ENCODE measurements at places on chromosomes 7 and 10.

GRCh38 chr10:124003481-124003870 lies 89.9 kb downstream of the CHST15 start:
- no peak for DNase-seq

- no peak for DNase-seq
Measured at GRCh38 chr10:33676606-33677339, 342.3 kb upstream of the NRP1 start.

GRCh38 chr10:84214612-84215235 lies 10.6 kb downstream of the LRIT2 start:
- peak; percentile 14 for DNase-seq

DNA sequence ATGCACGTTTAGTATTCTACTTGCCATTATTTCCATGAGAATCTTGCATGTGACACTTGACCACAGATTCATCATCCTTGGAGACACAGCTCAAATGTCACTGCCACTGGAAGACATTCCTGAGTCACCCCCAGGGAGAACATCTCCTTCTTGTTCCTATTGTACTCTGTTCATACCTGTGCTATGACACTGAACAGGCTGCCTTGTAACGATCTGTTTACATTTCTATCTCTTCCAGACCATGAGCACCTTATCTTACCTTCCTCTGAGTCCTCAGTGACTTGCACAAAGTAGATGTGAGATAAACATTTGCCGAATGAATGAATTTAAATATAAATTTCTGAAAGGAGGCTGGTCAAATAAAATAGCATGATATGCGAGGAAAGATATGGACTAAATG lies 331.9 kb upstream of the LRRN3 start:
- DNase-seq, result no peak

DNA sequence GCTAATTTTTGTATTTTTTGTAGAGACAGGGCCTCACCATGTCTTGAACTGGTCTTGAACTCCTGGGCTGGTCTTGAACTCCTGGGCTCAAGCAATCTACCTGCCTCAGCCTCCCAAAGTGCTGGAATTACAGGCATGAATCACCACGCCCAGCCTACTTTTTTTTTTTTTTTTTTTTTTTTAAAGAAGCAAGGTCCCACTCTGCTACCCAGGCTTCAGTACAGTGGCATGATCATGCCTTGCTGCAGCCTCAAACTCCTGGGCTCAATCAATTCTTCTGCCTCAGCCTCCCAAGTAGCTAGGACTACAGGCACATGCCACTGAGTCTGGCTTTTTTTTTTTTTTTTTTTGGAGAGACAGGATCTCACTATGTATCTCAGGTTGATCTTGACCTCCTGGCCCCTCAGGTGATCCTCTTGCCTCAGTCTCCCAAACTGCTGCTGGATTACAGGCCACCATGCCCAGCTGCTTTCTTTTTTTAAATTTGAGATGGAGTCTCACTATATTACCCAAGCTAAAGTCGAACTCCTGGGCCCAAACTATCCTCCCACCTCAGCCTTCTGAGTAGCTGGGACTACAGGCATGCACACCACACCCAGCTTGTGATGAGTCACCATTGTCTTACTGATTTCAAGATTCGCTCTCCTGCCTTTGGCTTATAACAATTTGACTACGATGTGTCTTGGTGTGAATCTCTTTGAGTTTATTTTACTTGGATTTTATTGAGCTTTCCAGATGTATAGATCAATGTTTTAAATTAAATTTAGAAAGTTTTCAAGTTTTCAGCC lies 9.0 kb downstream of the RPEL1 start:
- DNase-seq, result no peak

- DNase-seq, result no peak
Measured at GRCh38 chr10:66564287-66564686, 361.5 kb upstream of the LRRTM3 start.

- no peak for DNase-seq
Measured at GRCh38 chr7:66728571-66728970, 12.0 kb upstream of the RABGEF1 start.

DNA sequence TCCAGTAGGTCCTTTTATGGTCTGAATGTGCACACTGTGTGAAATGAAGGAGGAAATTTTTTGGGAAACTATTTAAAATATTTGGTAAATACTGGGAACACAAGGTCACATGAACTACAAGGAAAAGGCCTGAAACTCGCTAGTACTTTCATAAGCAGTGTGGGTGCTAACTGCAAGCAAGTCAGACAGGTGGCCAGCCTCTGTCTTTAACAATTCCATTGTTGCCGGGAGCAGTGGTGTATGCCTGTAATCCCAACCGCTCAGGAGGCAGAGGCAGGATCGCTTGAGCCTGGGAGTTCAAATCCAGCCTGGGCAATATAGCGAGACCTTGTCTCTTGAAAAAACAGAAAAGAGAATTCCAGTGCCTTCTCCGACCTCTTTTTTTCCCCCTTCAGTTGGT lies 37.5 kb downstream of the SMURF1 start:
- DNase-seq, result no peak

DNA sequence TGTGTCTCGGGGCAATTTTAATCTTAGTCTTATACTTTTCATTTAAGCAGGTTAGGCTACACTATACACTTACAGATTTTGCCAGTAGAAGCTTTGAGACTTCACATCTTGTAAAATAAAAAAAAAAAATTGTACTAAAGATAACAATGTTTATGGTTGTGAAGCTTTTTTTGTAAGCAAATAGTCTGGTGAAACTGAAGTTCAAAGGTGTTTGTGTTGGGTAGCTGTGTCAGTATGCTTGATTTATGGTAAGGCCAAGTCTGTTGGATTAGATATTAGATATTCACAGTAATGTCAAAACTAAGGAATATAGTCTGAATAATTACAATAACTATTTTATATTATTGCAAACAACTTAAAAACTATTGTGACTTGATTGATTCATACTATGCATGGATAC lies 31.0 kb upstream of the PRSS1 start:
- no peak for DNase-seq

DNA sequence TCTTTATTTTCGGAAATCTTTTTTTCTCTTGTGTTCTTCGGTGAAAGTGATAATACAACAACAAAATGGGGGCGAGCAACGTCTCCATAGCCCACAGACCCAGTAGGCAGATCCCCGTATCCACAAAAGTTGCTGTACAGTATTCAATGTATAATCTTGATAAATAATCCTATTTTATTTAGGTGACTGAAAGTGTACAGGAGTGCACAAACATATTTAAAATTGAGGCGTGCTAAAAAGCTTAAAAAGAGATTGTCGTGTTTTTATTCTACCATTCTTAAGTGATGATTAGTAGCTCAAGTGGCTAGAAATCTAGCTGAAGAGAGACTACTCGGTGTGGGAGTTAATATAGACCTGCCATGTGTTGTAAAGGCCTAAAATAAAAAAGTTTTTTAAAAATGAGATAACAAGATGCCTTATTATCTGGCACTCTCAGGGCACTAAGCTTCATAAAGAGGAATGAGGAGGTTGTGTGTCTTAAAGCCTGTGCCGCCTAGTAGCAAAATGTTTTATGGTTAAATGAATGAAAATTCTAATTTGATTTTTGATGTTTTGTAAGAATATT lies 1.6 kb downstream of the CAPZA2 start:
- no peak for DNase-seq

- DNase-seq, result peak; percentile 38
Measured at GRCh38 chr7:901388-902154, 25.2 kb downstream of the GET4 start.

DNA sequence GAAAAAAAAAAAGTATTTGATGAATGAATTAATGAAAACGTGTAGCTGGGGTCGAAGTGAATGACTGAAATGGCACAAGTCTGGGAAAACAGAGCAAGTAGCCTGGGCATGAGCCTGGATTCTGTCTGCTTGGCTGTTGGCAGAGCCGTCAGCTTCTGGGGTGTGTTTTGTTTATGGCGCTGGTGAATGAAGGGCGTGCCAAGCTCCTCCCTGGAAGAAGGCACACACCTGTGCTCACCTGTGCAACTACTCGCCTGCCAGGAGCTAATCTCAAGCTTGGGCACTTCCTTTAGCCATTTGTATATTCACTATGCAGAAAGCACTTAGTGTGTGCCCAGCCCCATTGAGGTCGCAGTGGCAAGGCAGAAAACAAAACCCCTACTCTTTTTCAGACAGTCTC lies 74.1 kb downstream of the GTF2IRD1 start:
- DNase-seq, result no peak

GRCh38 chr7:149830997-149831740 lies 7.0 kb upstream of the ZNF862 start:
- no peak for DNase-seq

- no peak for DNase-seq
Measured at GRCh38 chr7:137904833-137905232, 58.1 kb upstream of the DGKI start.

DNA sequence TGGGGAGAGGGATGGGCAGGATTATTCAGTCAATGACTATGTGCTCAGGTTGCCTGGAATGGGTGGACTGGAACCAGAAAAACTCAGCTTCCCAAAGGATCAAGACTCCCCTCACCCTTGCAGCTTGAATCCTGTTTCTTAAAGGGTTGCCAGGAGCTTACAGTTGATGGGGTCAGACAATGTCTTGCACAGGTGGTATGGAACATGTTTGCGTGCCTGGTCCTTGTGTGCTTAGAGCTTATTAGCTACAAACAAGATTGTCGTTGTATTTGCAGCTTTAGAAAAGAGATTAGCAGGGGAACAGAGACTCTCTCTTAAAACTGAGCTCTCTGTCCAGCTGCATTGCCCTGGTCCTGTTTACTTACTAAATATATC lies 56.9 kb downstream of the PRR15 start:
- DNase-seq, result no peak

Measured in T-helper 1 cell (primary cell).